ENCODE measurements at places on chromosomes 4 and X. TPM values are rescaled to one million over a fixed set of nuclear protein-coding genes. Genes with fewer than 3 reads are reported as not detected.

DNA sequence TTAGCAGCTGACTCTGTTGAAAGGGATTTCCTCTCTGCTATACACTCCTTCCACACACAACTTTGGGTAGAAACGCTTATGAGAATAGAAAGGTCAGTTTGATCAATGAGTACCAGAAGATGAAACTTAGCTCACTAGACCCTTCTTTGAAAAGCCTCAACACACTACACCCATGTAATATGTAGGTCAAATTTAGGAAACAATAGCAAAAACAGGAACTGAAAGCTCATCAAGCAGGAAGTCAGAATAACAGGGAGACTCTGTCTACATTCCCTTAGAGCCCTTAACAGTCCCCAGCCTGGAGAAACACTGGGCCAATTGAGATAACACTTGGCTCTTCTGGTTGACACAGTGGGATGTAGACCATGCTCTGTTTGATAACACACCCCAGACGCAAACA is 30.7 kb downstream of the SRPX2 start:
- no peak for DNase-seq

DNA sequence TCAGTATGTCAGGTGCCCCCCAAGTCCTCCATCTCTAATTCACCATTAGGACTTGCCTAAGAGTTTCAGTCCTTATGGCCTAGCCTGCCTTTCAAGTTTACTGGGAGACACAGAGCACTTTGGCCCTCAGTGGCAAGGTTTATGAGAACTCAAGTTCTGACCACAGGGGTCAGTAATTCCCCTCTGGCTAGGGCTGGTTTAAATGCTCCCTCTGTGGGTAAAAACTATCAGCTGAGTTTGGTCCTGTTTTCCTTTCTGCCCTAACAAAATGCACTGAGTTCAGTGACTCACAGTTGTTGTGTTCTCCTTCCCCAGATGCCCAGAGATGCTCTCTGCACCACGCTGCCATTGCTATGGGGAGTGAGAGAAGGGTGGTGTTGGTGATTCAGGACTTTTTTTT is 163.2 kb downstream of the RELL1 start:
- DNase-seq, result no peak

- no peak for DNase-seq
These were observed 199.8 kb upstream of the SFRP2 start for GRCh38 chr4:153988492-153989363.

GRCh38 chr4:169404960-169405359 is 134.2 kb upstream of the SH3RF1 start:
- DNase-seq, result no peak

GRCh38 chrX:108297290-108297689 is 140.9 kb downstream of the COL4A6 start:
- DNase-seq, result no peak

- DNase-seq, result no peak
These were observed 14.1 kb upstream of the RHOXF2 start for GRCh38 chrX:120144178-120144844.

DNA sequence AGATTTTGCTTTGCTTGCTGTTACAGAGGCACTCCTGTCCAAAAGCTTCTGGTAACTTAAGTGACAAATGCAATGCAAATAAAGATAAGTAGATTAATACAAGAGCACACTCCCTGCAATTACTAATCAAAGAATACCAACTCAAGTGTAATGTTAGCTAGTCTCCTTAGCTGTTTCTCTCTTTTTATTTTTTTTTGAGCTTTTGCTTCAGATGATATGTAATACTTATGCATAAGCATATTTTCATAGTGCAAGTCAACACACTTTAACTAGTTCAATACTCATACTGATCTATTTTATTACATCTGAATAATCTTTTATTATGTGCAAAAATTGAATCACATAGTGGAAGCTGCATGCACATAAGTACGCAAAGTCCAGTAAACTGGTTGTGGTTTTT is 2.7 kb downstream of the SLC7A11 start:
- DNase-seq, result no peak

DNA sequence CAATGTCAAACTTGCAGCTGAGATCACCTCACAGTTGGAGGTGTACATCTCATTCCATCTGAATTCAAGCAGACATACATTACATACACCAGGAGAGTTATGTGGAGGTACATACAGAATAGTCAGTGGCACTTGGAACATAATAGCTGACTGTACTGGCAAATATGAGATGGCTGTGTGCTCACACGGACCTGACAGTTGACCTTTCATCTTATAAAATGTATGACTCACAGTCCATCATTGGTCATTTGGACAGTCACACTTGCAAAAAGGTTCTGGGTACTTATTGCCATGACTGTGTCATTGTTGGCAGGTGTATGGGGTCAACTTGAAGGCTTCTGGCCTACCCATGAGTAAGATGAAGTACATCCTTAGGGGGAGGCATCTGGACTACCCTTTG is 88.6 kb upstream of the WDR1 start:
- DNase-seq, result no peak

- DNase-seq, result no peak
These were observed 119.3 kb downstream of the VSIG4 start for GRCh38 chrX:65920620-65921019.

GRCh38 chrX:152819266-152819665 is 11.3 kb downstream of the CETN2 start:
- DNase-seq, result no peak

- DNase-seq, result peak; percentile 64
These were observed 2.4 kb upstream of the FAM53A start for GRCh38 chr4:1686440-1687036.

- no peak for DNase-seq
These were observed 43.2 kb downstream of the CDKL5 start for GRCh38 chrX:18468599-18468998.

- DNase-seq, result no peak
These were observed 32.9 kb upstream of the ETNPPL start for GRCh38 chr4:108795733-108796132.

DNA sequence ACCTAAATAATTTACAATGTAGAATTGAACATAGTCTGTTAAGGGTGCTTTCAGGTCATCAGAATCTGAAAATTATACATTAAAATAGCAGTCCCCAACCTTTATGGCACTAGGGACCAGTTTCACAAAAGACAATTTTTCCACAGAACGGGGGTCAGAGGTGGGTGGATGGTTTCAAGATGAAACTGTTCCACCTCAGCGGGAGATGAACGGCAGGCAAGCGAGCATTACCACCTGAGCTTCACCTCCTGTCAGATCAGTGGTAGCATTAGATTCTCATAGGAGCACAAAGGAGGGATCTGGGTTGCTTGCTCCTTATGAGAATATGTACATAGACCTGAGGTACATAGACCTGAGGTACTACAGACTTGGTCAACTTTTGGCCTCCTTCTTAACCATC is 29.0 kb downstream of the LRBA start:
- DNase-seq, result peak; percentile 54

GRCh38 chr4:105715692-105716278 is 7.2 kb downstream of the GSTCD start:
- no peak for DNase-seq

GRCh38 chr4:5957076-5957475 is 61.2 kb downstream of the C4orf50 start:
- DNase-seq, result no peak

GRCh38 chr4:183256343-183256742 is 63.7 kb downstream of the CLDN22 start:
- DNase-seq, result no peak

- no peak for DNase-seq
These were observed 76.2 kb upstream of the ESX1 start for GRCh38 chrX:104330966-104331365.

- DNase-seq, result no peak
These were observed 33.9 kb downstream of the MGARP start for GRCh38 chr4:139246166-139246565.

DNA sequence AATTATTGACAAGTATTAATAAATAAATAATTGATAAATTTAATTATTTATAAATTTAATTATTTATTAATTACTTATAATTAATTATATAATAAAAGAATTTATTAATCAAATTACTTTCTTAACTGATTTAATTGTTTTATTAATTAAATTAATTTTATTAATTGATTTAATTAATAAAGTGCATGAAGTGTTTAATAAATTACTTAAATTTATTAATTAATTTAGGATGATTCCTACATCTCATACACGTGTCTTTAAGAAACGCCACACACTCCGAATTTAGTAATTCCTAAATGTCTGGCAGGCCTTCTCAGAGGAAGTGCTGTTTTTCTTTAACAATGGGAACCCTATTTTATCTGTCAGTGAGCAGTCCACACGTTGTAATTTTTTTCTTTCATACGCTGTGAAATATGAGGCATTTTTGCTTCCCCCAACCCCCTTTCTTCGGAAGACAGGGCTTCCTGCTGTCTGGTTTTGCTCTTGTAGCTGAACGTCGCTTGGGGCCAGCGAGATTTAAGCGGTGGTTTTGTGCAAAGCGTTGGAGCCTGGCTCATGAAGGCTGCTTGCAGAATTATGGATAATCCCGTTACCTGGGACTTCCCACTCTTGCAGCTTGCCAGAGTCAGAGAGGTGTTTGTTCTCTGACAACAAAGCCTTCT is 46.8 kb downstream of the CRLF2 start:
- DNase-seq, result peak; percentile 78

- no peak for DNase-seq
These were observed 47.3 kb upstream of the KCNE5 start for GRCh38 chrX:109672239-109672638.

DNA sequence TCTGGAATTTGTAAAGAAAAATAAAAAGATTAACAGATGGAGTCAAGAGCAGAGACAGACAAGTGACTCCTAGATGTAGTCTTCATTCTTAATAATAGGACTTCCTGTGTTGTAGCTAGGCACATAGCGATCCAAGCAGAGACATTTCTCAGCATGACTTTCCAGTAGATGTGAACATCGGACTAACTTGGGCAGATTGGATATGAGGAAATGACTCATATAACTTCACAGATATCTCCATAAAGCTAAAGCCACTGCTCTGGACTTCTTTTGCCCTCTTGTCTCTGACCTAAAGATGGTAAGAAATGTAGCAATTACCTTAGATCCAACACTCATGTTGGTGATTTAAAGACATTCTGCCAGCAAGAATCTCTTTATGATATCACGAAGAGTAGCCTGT is 131.7 kb downstream of the EPHA5 start:
- no peak for DNase-seq

GRCh38 chr4:152591396-152591795 is 55.5 kb upstream of the FBXW7 start:
- peak; percentile 75 for DNase-seq

- no peak for DNase-seq
These were observed 16.0 kb downstream of the PPP2R2C start for GRCh38 chr4:6456450-6456849.

DNA sequence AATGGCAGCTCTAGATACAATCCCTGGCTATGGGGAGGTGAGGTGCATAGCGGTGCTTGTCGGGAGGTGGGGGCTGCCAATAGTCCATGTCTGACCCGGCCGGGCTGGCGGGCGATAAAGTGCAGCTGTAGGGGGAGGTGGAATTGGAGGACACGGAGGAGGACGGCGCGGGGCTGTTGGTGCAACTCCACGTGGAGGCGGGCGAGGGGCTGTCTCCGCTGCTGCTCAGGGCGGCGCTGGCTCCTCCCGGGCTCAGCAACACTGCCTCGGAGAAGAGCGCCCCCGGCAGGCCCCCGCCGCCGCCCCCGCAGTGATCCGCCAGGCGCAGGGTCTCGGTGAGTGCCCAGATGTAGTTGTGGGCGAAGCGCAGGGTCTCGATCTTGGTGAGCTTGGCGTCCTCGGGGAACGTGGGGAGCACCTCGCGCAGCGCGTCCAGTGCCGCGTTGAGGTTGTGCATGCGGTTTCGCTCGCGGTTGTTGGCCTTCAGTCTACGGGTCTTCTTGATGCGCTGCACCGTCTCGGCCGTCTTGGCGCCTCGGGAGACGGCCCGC is 1.3 kb downstream of the NEUROG2 start:
- DNase-seq, result no peak

- no peak for DNase-seq
These were observed 372.3 kb downstream of the TMA16 start for GRCh38 chr4:163866728-163867315.

- DNase-seq, result no peak
These were observed 169.7 kb downstream of the PDHA2 start for GRCh38 chr4:96009427-96010119.

DNA sequence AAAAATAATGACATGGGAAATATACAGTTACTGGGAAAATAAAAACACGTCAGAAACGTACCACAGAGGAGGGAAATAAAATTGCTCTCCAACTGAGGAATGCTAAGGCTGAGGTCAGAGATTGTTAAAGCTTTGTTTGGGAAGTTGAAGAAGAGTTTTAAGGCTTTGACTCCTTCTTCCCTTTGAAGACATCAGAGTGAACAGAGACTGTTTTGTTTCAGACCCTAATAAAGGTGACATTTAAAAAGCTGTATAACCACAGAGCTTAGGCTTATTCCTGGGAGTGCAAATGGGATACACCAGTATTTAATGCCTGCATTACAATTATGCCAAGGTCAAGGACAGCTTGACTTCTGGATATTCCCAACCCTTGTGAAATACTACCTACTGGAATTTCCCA is 102.8 kb downstream of the TRIML1 start:
- DNase-seq, result no peak

GRCh38 chrX:6293716-6294115 is 65.0 kb upstream of the NLGN4X start:
- DNase-seq, result no peak

- DNase-seq, result no peak
These were observed 167.7 kb downstream of the NPNT start for GRCh38 chr4:106063009-106063408.

- DNase-seq, result no peak
These were observed 179.4 kb upstream of the PACRGL start for GRCh38 chr4:20520901-20521300.

- no peak for DNase-seq
These were observed 193.7 kb downstream of the PPP3CA start for GRCh38 chr4:101153653-101154052.

DNA sequence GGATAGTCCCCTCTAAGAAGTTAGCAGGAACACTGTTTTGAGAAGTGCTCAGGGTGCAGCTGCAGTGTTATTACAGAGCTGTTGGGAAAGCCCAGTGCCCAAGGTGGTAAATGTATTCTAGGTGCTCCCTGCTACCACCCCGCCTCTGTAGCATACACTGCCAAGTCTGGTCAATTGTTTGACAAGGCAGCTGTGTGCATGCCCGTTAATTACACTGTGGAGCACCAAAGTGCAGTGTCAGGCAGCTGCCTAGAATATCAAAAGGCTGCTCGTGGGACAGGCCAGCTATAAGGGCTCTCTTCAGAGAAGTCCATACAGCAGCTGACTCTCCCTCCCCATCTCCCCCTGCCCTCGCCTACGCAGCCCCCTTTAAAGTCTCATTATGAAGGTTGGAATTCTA is 99.9 kb upstream of the KLHL13 start:
- no peak for DNase-seq

- no peak for DNase-seq
These were observed 46.0 kb downstream of the HADH start for GRCh38 chr4:108035691-108036090.

BANK1 gene
- total RNA-seq, result not detected

GPR50 gene
- total RNA-seq, result not detected

DYNLT3 gene
- total RNA-seq, result 13.3 TPM

TRIM75 gene
- not detected for total RNA-seq

PNMA3 gene
- 0.90 TPM for total RNA-seq

NR3C2 gene
- total RNA-seq, result 0.14 TPM

UGT2A1 gene
- not detected for total RNA-seq

MAGEA9 gene
- not detected for total RNA-seq

AVPR2 gene
- not detected for total RNA-seq

EBP gene
- 159 TPM for total RNA-seq

KDR gene
- total RNA-seq, result not detected

SLC25A6 gene
- 302 TPM for total RNA-seq

ADGRG4 gene
- total RNA-seq, result not detected

PLCXD1 gene
- total RNA-seq, result 68.7 TPM

TMEM271 gene
- not detected for total RNA-seq

GSX2 gene
- not detected for total RNA-seq

CENPVL2 gene
- not detected for total RNA-seq

Measured in activated CD4-positive, alpha-beta T cell treated with anti-CD3 and anti-CD28 coated beads, Interleukin-2, amount 10 ng/mL, durations not matched to agents 24 days and 14 days (primary cell).